ENCODE measurements at places on chromosomes 4 and X.
A peak's percentile ranks its signal among the peaks of the same experiment; 100 is the strongest.

GRCh38 chrX:9885150-9885549 lies 82.0 kb upstream of the CLDN34 start:
- peak; percentile 8 for DNase-seq

DNA sequence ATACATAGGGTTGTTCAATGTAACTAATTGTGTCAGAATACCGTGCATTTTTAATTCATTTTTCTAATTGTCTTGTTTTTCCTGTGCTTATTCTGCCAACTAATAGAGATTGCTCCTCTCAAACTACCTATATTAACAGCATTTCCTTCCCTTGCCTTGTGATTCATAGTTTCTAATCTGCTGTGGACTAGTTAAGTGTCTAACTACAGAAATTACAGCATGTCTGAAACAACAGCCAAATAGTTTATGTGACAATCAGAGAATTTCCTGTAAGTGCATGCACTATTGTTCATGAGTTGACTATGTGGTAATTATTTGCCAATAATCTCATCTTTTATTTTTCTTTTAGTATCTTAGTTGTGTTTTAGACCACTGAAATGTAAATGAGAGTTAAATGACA lies 4.1 kb upstream of the SEC24B start:
- no peak for DNase-seq

- peak; percentile 31 for DNase-seq
Observed at GRCh38 chr4:40629401-40630334, at the start of gene RBM47. TSS of gene RBM47 (minus strand) at chr4:40629864. CDS start at chr4:40438893, 190,971 bp downstream.

DNA sequence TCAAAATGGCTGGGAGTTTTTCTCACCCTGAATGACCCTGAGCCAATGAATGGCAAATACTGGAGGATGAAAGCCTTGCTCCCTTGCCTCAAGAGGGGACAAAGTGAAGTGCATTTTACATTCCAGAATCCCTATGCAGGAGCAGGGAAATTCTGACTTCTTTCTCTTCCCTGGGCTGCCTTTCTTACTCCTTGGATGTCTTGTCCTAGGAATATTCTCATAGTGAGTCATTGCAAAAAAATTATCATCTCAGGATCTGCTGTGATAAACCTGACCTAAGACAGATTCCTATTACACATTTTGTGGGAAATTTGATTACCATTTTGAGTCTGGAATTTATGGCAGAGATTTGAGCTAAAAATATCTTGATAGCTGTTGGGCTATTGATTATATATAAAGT lies 199.9 kb downstream of the TMA16 start:
- no peak for DNase-seq

- no peak for DNase-seq
Observed at GRCh38 chr4:152138451-152138850, 377.6 kb upstream of the GATB start.

DNA sequence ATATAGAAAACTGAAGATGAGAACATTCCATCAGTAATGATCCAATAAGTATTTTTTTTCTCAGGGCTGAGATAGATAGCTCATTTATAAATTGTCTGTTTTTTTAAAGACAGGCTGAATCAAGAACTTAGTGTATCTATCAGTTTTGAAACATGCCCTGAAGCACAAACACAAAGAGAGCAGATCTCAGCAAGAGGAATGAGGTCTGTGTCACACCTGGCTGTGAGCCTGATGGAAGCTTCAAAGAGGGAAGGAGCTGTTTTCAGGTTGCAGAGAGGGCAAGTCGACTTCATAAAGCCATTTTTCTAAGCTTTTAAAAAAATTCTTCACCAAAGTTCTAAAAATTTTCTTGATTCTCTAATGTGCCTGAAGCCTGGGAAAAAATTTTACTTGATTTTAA lies 434.9 kb downstream of the PDGFC start:
- no peak for DNase-seq

DNA sequence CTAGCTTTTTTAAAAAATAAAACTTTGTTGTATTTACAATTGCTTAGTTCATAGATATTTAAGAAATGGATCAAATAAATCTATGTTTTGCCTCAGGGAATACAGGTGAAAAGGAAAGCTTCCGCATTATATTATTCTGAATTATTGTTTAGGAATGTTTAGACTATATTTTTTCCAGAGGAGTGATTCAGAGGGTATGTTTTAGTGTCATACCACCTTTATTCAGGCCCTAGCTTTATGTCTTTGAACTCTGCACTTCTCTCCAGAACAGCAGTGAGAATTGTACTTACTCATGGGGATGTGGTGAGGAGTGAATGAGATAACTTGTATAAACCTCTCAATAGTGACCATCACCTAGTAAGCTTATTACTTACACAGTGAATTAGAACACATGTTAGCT lies 14.0 kb downstream of the SLIT2 start:
- no peak for DNase-seq

- DNase-seq = no peak
Observed at GRCh38 chrX:31652650-31653049, 580.8 kb upstream of the FTHL17 start.

GRCh38 chrX:139924696-139925095 lies 8.2 kb downstream of the ATP11C start:
- DNase-seq = no peak

GRCh38 chrX:68571610-68572311 lies 72.9 kb downstream of the YIPF6 start:
- no peak for DNase-seq

DNA sequence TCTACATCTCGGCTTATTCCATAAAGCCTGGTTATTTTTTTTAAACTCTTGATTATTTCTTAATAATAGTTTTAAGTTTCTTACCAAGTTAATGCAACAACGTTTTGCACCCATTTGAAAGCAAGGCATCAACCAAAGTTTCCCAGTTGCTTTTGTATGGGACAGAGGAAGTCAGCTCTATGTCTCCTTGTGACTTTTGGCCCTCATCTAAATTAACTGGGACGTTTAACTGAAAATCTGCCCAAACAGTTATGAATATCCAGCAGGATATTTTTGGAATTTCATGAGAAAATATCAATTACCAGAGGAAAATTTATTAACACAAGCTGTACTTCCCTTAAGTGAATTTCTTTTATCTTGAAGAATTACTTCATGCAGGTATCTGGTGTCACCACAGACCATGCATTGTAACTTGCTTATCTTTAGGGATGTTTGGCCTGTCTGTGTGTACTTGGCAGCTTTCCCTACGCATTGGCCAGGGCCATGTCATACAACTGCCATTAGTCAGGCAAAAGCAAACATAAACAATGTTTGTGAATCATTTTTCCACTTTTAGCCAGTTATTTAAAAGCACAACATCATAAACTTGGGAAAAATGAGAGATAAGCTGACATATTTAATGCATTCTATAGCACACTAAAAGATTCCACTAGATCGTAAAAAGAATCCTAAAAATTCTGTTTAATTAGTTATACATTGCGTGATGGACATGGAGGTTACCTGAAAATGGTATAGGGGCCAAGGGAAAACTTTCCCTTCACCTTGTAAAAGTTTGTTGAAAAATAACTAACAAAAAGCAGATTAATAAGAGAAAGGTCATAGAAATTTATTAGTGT lies 101.4 kb upstream of the PDE5A start:
- no peak for DNase-seq

DNA sequence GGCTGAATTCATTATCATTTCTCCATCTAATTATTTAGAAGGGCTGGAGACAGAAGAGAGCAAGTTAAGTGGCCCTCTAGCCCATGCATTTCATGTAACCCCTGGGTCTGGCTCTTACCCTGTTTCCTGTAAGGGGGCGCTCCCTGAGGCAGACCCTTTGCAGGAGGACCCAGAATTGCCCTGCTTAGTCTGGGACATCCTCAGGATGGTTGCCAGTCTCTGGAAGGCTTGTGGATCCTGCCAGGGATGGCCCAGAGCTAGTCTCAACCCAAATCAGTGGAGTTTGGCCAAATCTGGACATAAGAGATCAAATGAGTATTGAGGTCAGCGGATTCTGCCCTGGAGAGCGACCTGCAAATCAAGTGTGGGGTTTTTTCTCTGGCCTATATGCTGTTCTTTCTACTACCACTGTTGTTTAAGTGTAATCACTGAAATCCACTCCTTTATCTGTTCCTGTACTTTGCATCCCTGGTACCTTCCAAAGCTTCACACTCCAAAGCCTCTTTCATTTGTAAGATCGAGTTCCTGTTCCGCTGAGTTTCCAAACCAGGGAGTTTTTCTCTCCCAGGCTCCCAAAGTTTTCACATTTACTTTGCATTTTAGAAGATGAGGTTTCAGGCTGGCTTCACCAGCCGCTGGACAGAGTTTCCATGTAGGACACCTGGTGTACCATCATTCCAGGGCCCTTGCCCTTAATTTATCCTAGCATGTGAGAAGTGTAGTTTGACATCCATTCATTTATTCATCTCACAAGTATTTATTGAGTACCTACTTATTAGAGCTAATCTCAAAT lies 6.3 kb downstream of the KLF3 start:
- DNase-seq = no peak

- no peak for DNase-seq
Observed at GRCh38 chrX:155188786-155189185, 27.5 kb upstream of the VBP1 start.

- DNase-seq = no peak
Observed at GRCh38 chrX:11543249-11543648, 122.5 kb downstream of the ARHGAP6 start.

- DNase-seq = no peak
Observed at GRCh38 chr4:115929373-115929772, 816.0 kb upstream of the NDST4 start.

- no peak for DNase-seq
Observed at GRCh38 chr4:176052744-176053143, 12.9 kb upstream of the WDR17 start.

GRCh38 chrX:87517571-87518141 lies at the start of gene KLHL4:
TSS of gene KLHL4 (plus strand) at chrX:87517802. CDS start at chrX:87517894, 92 bp downstream.
- DNase-seq = no peak

All from stimulated activated CD4-positive, alpha-beta T cell treated with anti-CD3 and anti-CD28 coated beads, Interleukin-12 subunit alpha, Interleukin-12 subunit beta, amount 100 ng/mL, for 24 hours (primary cell).